Lower leg skin (tissue), 4 donors: ENCODE measurements at places on chromosomes 6 and 20. TPM values are rescaled to one million over a fixed set of nuclear protein-coding genes. Genes with fewer than 3 reads are reported as not detected.

The TLDC2 gene
- total RNA-seq = not detected

The PTPRT gene
- total RNA-seq = 0.96 TPM

The ARMH2 gene
- total RNA-seq = not detected

The PNPLA1 gene
- total RNA-seq = 26.7 TPM

The GSTA3 gene
- total RNA-seq = 16.7 TPM

The STMND1 gene
- total RNA-seq = 1.2 TPM

The PLCB1 gene
- total RNA-seq = 16.2 TPM

The QRSL1 gene
- 8.0 TPM for total RNA-seq

The CYP24A1 gene
- total RNA-seq = 0.10 TPM

The SLC2A10 gene
- total RNA-seq = 10.0 TPM

The TRIM40 gene
- total RNA-seq = not detected

The NHSL1 gene
- total RNA-seq = 57.3 TPM
